ENCODE measurements at places on chromosomes 12 and 14.

GRCh38 chr14:34710744-34711143 lies 3.6 kb downstream of the CFL2 start:
- no peak for DNase-seq

GRCh38 chr12:77845831-77846230 lies 15.1 kb downstream of the NAV3 start:
- DNase-seq = no peak

GRCh38 chr14:105538481-105539049 lies 12.2 kb downstream of the TMEM121 start:
- no peak for DNase-seq

GRCh38 chr12:76460807-76461206 lies 98.8 kb downstream of the OSBPL8 start:
- DNase-seq = no peak

- DNase-seq = no peak
These were observed 11.1 kb upstream of the HECTD4 start for GRCh38 chr12:112393328-112393727.

- DNase-seq = no peak
These were observed 40.8 kb downstream of the NINJ2 start for GRCh38 chr12:622416-622815.

DNA sequence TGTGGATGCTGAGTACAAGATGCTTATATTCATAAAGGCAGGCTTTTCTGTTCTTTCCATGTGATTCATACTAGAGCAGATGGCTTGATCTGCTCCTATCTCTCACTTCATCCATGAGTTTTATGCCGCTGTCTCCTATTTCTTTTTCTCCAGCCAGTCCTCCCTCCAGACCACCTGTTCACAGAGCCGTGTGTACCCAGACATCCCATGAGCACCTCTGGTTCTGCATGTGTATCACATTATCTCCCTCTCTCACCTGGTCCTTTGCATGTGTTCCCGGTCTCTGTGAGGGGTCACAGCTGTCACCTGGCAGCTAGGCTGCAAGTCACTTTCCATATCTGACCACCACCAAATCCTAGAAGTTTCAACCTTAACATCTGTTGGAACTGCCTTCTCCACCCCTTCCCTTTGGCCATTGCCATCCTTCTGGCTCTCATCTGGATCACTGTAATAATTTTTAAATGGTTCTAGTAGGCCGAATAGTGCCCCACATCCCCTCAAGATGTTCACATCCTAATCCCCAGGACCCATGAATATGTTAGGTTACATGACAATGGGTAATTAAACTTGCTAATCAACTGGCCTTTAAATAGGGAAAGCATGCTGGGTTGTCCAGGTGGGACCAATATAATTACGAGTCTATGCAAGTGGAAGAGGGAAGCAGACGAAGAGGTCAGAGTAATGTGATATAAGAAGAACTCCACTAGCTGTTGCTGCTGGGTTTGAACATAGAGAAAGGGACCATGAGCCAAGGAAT lies 168.1 kb downstream of the SNAPC1 start:
- DNase-seq = no peak

- DNase-seq = no peak
These were observed 15.1 kb downstream of the RNF41 start for GRCh38 chr12:56206452-56207166.

DNA sequence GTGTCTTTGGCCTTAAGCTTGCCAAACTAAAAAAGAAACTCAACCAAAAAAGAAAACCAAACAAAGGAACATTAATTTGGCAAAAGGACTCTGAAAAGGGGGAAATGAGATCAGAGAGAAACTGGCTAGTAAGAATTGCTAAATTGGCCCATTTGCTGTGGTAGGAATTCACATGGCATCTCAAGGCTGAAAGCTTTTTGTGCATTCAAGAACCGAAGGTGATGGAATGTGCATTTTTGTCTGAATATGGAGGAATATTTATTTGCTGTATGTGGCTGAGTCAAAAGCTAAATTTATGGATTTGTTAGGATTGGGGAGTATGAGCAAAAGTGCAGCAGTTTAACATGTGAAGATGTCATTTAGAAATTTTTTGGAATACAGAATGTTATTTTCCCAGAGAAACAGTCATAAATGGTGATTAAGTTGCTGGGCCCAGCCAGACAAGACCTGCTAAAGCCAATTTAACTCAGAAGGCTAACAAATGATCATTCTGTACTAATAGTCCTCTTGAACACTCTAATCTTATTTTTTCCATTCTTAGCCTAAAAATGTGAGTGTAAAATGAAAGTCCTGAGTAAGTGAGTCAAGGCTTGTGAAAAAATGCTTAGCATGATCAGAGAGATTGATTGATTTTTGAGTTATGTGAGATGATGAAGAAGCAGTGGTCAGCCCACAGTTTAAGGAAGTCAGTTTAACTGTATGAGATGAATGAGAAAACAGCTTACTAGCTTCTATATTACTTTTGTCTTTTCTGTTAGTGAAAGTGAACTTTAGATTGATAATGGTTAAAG lies 94.1 kb downstream of the ANO6 start:
- no peak for DNase-seq

DNA sequence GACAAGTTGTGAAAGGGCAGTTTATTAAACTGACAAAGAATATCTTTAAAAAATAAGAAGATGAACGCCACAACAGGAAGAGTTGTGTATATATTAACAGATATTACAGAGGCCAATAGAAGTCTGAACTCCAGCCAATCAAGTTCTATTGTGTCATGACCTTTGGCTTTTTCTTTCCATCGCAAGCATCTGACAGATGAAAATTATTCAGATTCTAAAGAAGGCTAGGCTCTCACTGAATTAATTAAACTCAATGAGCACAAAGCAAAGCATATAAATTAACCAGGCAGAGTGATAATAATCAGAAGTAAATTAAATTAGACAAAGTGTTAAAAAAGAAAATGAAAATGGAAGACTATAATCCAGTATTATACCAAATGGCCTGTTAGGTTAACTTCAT lies 62.0 kb upstream of the PYGL start:
- DNase-seq = no peak

DNA sequence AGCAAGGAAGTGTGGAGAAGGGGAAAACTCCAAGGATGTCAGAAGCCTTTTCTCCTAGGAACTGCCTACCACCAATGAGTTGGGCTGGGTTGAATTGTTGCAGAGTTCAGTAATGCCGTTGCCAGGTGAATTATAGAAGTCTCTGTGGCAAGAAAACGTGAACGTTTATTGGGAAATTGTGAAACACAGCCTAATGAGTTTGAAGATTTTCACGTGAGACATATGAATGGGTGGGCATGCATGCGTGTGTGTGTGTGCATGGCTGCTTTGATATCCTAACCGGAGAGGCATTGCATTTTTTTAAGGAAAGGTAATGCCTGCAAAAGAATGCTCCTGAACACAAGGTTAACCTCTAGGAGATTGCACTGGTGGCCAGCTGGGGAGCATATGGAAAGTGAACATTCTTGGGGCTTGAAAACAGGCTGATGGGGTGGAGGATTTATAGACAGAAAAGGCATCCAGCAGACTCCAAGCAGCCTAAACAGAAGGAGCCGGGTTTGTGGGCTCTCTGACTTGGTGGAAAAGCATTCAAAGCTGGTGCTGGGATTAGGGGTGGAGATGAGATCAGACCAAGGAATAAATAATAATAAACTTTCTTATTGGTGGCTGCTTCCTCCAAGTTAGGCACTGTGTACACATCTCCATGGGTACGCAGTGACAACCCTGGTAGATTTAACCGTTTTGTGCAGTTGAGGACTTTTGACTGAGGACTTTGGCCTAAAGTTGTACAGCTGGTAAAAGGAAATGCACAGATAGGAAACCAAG lies 67.8 kb downstream of the NTF3 start:
- no peak for DNase-seq

DNA sequence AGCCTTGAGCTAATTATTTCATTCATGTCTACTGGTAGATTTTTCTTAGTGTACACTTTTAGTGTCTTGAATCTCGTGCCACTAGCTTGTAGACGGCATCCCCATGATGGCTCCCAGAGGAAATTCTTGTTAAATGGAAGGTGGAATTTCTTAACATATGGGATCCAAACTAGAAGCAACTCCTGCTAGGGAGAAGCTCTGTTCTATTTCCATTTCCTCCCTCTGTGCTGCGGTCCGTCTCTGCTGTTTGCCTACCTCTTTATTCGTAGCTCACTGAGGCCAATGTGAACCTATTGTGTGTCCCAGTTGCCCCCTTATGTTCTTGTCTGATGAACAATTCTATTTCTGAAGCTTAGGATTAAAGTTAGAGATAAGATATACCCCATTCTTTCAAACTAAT lies 588 bp downstream of the PIK3C2G start:
- DNase-seq = no peak

GRCh38 chr14:75570797-75571196 lies 7.6 kb upstream of the FLVCR2 start:
- DNase-seq = no peak
